ENCODE measurements at places on chromosomes 3 and 15.

GRCh38 chr15:70853973-70854665 lies at the start of gene LARP6:
Gene LARP6 (minus strand): TSS chr15:70854157. CDS start chr15:70854088, 69 bp downstream.
- DNase-seq: no peak

DNA sequence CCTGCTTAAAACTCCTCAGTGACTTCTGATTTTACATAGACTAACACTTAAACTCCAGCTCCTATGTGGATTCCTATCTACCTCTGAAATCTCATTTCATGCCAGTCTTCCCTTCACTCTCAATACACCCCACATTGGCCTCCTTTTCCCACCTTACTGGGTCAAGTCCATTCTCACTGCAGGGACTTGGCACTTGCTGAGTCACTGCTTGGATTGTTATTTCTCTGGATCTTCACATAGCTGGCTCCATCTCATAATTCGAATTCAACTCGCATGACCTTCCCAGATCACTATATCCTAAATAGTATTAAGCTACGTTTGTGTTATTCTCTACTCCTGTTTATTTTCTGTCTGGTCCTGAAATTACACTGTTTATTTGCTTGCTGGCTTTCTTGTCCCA lies 59.6 kb upstream of the FRMD4B start:
- DNase-seq: no peak

GRCh38 chr3:111735912-111736311 lies 123.2 kb upstream of the PHLDB2 start:
- no peak for DNase-seq

DNA sequence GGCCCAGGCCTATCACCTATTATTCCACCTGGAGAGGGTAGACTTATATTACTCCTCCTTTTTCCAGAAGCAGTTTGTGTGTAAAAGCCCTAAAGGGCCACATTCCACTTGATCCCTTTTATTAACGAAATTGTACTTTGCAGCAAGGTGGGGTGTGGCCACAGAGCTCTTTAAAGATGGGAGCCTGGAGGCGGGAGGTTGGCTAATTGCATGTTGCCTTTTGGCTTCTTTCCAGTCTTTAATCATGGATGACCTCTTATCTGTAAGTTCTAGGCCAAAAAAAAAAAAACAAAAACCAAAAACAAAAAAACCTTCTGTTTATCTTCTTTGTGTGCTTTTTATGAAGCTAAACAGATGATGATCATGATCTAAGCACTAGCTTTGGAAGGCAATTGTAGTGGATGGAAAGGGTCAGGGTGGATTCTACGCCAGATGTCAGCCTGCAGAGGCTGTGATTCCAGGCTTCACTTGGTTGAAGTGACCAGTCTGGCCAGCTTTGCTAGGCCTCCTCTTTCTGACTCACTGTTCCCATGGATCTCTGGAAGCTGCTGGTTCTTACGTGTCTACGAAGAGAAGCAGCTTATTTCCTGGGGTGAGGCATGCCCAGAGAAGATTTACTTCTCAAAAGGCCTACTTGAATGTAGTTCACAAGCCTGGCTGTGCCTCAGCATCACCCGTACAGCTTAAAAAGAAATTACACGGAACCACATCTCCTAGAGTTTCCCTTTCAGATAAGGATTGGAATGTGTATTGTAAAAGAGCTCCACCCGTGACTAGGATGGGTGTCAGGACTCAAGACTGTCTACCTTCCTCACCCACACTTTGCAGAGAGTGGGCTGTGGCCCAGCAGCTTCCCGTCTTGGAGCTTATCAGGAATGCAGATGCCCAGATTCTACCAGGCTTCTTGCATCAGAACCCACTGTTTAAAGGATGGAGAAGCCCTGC lies 330.9 kb upstream of the C2CD4B start:
- no peak for DNase-seq

GRCh38 chr15:81111018-81111417 lies 23.1 kb upstream of the CFAP161 start:
- DNase-seq: no peak

Measured in NCI-H2107 (cell line).